Activated naive CD8-positive, alpha-beta T cell treated with anti-CD3 and anti-CD28 coated beads for 36 hours (primary cell): ENCODE measurements at places on chromosomes 4 and X. TPM values are rescaled to one million over a fixed set of nuclear protein-coding genes. Genes with fewer than 3 reads are reported as not detected.

DNA sequence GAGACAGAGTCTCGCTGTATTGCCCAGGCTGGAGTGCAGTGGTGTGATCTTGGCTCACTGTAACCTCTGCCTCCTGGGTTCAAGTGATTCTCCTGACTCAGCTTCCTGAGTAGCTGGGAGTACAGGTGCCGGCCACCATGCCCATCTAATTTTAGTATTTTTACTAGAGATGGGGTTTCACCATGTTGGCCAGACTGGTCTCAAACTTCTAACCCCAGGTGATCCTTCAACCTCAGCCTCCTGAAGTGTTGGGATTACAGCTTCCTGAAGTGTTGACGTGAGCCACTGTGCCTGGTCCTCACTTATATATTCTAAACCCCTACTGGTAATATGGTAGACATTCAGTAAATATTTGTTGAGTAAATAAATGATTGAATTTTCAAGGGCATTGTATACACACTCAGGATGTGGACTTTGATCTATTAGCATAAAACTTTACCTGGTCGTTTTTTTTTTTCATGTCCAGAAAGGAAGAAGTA, 33.0 kb downstream of the MTHFD2L start:
- H3K4me3 ChIP-seq: no peak overlapping the region
- peaks cover 2% of the 10 kb centered on the region for H3K36me3 ChIP-seq
- no peaks in the 10 kb centered on the region for H3K27me3 ChIP-seq
- DNase-seq: no peak
- H3K4me1 ChIP-seq: no peaks in the 10 kb centered on the region
- H3K27ac ChIP-seq: no peak overlapping the region

- no peak overlapping the region for H3K27ac ChIP-seq
- H3K27me3 ChIP-seq: no peaks in the 10 kb centered on the region
- no peak overlapping the region for H3K4me3 ChIP-seq
- no peak for DNase-seq
- no peaks in the 10 kb centered on the region for H3K36me3 ChIP-seq
These were observed 863.1 kb upstream of the FTHL17 start for GRCh38 chrX:31934842-31935370.

DNA sequence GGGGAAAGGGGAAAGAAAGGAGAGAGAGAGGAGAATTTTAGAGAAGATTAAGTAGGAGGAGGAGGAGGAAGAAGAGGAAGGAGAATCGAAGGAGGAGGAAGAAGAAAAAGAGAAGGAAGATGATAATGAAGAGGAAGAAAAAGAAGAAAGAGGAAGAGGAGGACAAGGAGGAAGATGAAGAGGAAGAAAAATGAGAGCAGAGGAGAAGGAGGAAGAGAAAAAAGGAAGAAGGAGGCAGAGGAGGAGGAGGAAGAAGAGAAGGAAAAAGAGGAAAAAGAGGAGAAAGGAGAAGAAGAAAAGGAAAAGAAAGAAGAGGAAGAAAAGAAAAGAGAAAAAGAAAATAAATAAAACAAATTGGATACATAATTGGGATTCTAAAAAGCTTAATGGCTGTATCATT, 181.4 kb downstream of the ARHGAP6 start:
- no peak overlapping the region for H3K4me3 ChIP-seq
- no peaks in the 10 kb centered on the region for H3K36me3 ChIP-seq
- H3K4me1 ChIP-seq: no peaks in the 10 kb centered on the region
- H3K27me3 ChIP-seq: peaks cover 7% of the 10 kb centered on the region

GRCh38 chr4:150250998-150251651, 172.9 kb downstream of the DCLK2 start:
- H3K4me1 ChIP-seq: no peaks in the 10 kb centered on the region
- H3K36me3 ChIP-seq: no peaks in the 10 kb centered on the region
- no peak overlapping the region for H3K27ac ChIP-seq
- no peak for DNase-seq

DNA sequence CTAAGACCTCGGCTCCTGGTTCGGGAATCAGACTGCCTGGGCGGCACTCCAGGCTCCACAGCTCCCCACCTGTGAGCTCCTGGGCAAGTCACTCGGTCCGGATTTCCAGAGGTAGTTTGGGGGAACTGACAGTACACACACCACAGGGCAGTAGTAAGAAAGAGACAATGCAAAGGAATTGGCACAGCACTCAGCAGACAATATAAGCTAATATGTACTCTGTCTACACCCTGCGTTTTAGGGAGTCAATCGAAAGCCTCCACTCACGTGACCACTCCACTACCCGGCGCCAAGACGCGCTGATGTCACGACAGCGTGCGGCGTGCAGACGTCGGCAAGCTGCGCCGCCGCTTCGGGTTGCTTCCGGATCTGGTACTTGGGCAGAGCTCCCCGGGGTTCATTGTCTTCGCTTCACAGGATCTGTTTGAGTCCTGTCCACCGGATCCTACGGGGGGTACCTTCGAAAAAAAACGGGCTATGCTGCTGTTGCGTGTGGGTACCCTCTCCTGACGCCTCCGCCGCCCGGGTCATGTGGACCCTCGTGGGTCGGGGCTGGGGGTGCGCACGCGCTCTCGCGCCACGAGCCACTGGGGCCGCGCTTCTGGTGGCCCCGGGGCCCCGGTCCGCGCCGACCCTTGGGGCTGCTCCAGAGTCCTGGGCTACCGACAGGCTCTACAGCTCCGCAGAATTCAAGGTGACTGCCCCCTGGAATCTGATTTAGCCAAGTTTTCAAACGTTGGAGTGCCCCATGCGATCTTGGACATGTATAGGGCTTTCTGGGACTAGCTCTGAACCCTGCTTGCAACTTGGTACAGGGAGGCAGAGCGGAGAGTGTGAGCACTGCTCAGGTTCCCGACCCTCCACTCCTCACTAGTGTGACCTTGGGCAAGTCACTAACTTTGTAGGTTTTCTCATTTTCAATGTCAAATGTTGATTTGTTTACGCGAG, at the start of gene GUF1:
GUF1 (plus strand) TSS at position 327 of the 948 bp plus-strand sequence; CDS start at position 530, 203 bp downstream.
- H3K4me1 ChIP-seq: peaks cover 26% of the 10 kb centered on the region
- DNase-seq: peak; percentile 88
- peak within 1 kb of the TSS; percentile 97 for H3K4me3 ChIP-seq
- peaks cover 13% of the 10 kb centered on the region for H3K36me3 ChIP-seq
- no peaks in the 10 kb centered on the region for H3K27me3 ChIP-seq

- no peak overlapping the region for H3K27ac ChIP-seq
- no peaks in the 10 kb centered on the region for H3K27me3 ChIP-seq
- H3K4me1 ChIP-seq: peaks cover 14% of the 10 kb centered on the region
- H3K4me3 ChIP-seq: no peak overlapping the region
- peaks cover 30% of the 10 kb centered on the region for H3K36me3 ChIP-seq
These were observed 13.1 kb upstream of the RPL34 start for GRCh38 chr4:108607079-108607815.

DNA sequence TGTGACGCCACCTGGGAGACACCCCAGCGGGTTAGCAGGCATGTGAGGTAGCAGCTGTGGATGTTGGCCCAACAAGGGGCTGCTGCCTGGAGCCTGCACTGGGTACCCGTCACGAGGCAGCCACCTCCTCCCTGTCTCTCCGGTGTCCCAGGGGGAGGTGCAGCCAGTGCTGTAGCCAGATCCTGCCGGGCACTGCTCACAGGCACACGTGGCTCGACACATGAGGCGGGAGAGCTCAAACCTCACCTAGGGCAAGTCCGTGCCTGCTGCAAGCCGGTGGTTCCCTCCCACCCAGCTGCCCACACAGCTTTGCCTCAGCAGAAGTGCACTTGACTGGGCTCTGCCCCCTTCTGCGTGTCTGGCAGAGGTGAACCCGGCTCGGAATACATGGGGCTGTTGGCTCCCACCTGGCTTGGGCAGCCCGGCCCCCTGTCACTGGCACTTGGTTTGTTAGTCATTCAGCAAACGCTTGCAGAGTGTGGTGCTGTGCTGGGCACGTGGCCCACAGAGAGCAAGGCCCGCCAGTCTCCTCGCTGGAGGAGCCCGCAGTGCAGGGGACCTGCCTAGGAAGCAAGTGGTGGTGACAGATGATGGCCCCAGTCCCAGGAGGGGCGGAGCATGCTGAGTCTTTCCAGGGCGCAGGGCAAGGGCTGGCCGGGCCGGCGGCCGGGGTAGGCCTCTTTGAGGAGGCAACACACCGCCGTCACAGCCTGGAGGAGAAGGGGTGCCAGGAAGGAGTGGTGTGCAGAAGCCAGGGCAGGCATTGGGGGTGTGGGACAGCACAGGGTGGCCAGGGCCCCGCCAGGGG, 10.1 kb upstream of the SH3TC1 start:
- no peak overlapping the region for H3K27ac ChIP-seq
- peaks cover 3% of the 10 kb centered on the region for H3K4me1 ChIP-seq
- DNase-seq: no peak
- H3K27me3 ChIP-seq: no peaks in the 10 kb centered on the region
- no peaks in the 10 kb centered on the region for H3K36me3 ChIP-seq

DNA sequence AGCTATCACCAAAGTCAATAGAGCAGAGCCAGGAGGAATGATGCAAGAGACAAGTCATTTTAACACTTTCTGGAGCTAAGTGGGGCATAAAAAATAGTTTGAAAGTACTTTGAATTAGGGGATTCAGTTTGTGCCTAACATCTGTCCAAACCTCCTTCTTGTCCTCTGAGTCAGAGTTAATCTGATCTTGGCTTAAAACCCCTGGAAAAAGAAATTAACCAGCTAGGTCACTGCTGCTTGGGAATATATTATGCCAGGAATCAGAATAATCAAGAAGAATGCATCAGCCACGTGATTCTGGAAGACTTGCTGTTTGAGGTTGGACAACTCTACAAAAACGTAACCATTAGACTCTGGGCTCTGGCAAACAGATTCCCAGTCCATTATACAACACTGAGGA, 45.3 kb upstream of the EDA2R start:
- no peaks in the 10 kb centered on the region for H3K27me3 ChIP-seq
- no peak overlapping the region for H3K27ac ChIP-seq
- no peak for DNase-seq
- no peaks in the 10 kb centered on the region for H3K36me3 ChIP-seq

GRCh38 chrX:100913111-100913510, 15.6 kb downstream of the XKRX start:
- H3K27me3 ChIP-seq: no peaks in the 10 kb centered on the region
- no peak overlapping the region for H3K4me3 ChIP-seq
- H3K27ac ChIP-seq: no peak overlapping the region
- no peak for DNase-seq
- H3K4me1 ChIP-seq: no peaks in the 10 kb centered on the region

- no peaks in the 10 kb centered on the region for H3K27me3 ChIP-seq
- H3K36me3 ChIP-seq: peaks cover 13% of the 10 kb centered on the region
- H3K4me1 ChIP-seq: peaks cover 44% of the 10 kb centered on the region
- DNase-seq: no peak
These were observed 37.6 kb downstream of the FAM193A start for GRCh38 chr4:2574009-2574408.

DNA sequence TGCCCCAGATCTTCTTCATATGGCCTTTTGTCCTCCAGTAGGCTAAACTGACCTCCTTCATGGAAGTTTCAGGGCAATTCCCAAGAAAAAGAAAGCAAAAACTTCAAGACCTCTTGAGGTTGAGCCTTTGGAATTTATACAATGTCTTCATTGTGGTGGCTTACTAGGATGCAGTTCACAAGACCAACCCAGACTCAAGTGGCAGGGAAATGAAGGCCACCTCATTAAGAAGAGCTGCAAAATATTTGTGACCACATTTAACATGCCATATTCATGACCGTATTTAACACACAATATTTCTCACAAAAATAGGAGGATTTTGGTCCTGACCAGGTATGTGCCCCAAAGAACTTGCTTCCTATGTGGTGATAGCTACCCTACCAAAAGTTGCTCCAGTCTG, 605.5 kb upstream of the PITX2 start:
- no peak overlapping the region for H3K27ac ChIP-seq
- no peaks in the 10 kb centered on the region for H3K36me3 ChIP-seq
- no peak overlapping the region for H3K4me3 ChIP-seq
- DNase-seq: no peak
- H3K4me1 ChIP-seq: no peaks in the 10 kb centered on the region
- no peaks in the 10 kb centered on the region for H3K27me3 ChIP-seq

DNA sequence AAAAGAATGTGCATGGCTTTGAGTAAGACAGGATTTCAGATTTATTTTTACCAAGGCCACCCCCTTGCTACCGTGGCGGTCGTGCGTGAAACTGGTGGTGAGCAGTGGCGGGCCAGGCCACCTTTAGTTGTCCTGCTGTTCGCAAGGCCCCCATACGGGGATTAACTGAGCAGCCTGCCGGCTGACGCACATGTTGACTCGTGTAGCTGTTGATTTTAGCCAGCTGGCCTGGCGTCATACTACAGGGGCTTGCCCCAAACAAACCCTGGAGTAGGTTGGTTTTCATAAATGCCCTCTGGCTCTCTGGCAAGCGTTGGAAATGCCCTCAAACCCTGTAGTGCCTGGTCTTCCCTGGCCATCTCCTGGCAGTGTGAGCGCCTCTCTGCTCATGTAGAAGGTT, 28.4 kb downstream of the WFS1 start:
- no peaks in the 10 kb centered on the region for H3K4me1 ChIP-seq
- H3K27ac ChIP-seq: no peak overlapping the region
- H3K27me3 ChIP-seq: no peaks in the 10 kb centered on the region

DNA sequence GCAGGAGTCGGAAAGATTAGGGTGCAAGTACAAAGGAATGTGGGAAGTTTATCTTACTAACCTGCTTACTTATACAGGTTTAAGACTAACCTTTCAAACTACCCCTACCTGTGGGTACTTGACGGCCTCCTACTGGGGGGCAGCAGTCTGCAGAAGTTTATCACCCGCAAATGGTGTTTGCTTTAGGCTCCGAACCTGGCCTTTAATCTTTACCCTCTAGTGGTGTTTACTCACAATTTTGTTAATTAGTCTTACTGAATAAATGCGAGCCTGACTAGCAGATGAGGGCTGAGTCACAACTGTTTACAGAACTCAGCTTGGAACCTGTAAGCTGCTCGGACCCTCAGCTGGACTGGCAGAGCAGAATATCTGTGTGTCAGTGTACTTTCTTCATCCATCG, 204.2 kb upstream of the GPRIN3 start:
- peaks cover 5% of the 10 kb centered on the region for H3K27me3 ChIP-seq
- peaks cover 3% of the 10 kb centered on the region for H3K36me3 ChIP-seq
- no peak for DNase-seq
- peaks cover 15% of the 10 kb centered on the region for H3K4me1 ChIP-seq
- no peak overlapping the region for H3K4me3 ChIP-seq

- peaks cover 12% of the 10 kb centered on the region for H3K27me3 ChIP-seq
- no peak overlapping the region for H3K4me3 ChIP-seq
- peaks cover 3% of the 10 kb centered on the region for H3K4me1 ChIP-seq
- H3K27ac ChIP-seq: no peak overlapping the region
- no peak for DNase-seq
- no peaks in the 10 kb centered on the region for H3K36me3 ChIP-seq
These were observed 343.6 kb downstream of the SPRY1 start for GRCh38 chr4:123740236-123740635.

GRCh38 chr4:2830632-2831610, 12.7 kb upstream of the ADD1 start:
- H3K4me1 ChIP-seq: peaks cover 16% of the 10 kb centered on the region
- H3K36me3 ChIP-seq: peaks cover 19% of the 10 kb centered on the region
- H3K27ac ChIP-seq: no peak overlapping the region
- no peak for DNase-seq

GRCh38 chr4:153785910-153786721, 2.8 kb downstream of the SFRP2 start:
- no peak for DNase-seq
- H3K27me3 ChIP-seq: peaks cover 81% of the 10 kb centered on the region
- H3K36me3 ChIP-seq: no peaks in the 10 kb centered on the region
- no peak overlapping the region for H3K4me3 ChIP-seq
- H3K27ac ChIP-seq: no peak overlapping the region
- H3K4me1 ChIP-seq: peaks cover 20% of the 10 kb centered on the region

The DCX gene
- not detected for total RNA-seq

The CTSO gene
- total RNA-seq: 4.7 TPM

The UGT8 gene
- 0.12 TPM for total RNA-seq

The UGT2B15 gene
- not detected for total RNA-seq

The KLHL13 gene
- 2.2 TPM for total RNA-seq

The DUSP21 gene
- total RNA-seq: not detected

The CXCL5 gene
- total RNA-seq: not detected

The TMEM47 gene
- not detected for total RNA-seq

The SLC16A2 gene
- 0.60 TPM for total RNA-seq

The DUX4 gene
- not detected for total RNA-seq

The SHROOM4 gene
- not detected for total RNA-seq

The SLITRK2 gene
- not detected for total RNA-seq

The FAT4 gene
- not detected for total RNA-seq
